Gastrocnemius medialis (tissue), 4 donors: ENCODE measurements at places on chromosomes 1 and 21.

DNA sequence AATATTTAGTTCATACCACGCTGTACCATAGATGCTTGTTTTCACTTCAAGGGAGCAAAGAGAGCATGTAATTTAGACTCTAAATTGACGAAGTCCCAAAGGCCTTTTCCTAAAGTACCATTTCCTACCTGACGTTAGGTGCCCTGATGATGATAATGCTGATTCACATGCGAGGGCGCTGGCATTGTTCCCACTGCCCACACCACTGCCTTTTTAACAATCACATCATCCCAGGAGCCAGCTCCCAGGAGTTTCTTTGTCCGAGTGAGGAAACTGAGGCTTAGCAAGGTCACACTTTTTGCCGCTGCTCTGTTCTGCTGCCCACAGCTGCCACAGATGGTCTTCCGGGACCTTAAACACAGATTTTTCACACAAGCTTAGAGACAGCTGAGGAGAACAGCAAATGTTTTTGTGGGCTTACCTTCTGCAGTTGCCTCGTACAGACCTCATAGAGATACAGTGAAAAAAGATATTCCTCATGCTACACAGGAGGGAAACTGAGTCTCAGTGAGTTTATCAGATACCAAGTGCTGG is 69.4 kb downstream of the EVA1C start:
- H3K36me3 ChIP-seq, result peaks cover 4% of the 10 kb centered on the region
- DNase-seq, result no peak
- no peak overlapping the region for H3K4me3 ChIP-seq
- no peak overlapping the region for H3K27ac ChIP-seq
- H3K27me3 ChIP-seq, result no peaks in the 10 kb centered on the region
- no peaks in the 10 kb centered on the region for H3K4me1 ChIP-seq

GRCh38 chr1:44031252-44032169 is at the start of gene SLC6A9:
TSS of gene SLC6A9 (minus strand) at chr1:44031462. CDS start at chr1:44024277, 7,185 bp downstream.
- no peaks in the 10 kb centered on the region for H3K36me3 ChIP-seq
- H3K27ac ChIP-seq, result peak within 1 kb of the TSS; percentile 88
- H3K4me1 ChIP-seq, result peaks cover 36% of the 10 kb centered on the region
- H3K27me3 ChIP-seq, result no peaks in the 10 kb centered on the region

GRCh38 chr1:201369209-201369608 is 8.3 kb downstream of the TNNT2 start:
- H3K27ac ChIP-seq, result no peak overlapping the region
- no peaks in the 10 kb centered on the region for H3K27me3 ChIP-seq
- no peak for DNase-seq
- H3K36me3 ChIP-seq, result no peaks in the 10 kb centered on the region
- H3K4me1 ChIP-seq, result no peaks in the 10 kb centered on the region
- H3K4me3 ChIP-seq, result no peak overlapping the region

GRCh38 chr1:163267962-163268361 is 53.8 kb upstream of the NUF2 start:
- no peaks in the 10 kb centered on the region for H3K27me3 ChIP-seq
- no peaks in the 10 kb centered on the region for H3K4me1 ChIP-seq
- H3K27ac ChIP-seq, result no peak overlapping the region

GRCh38 chr1:116345843-116346242 is 27.2 kb upstream of the ATP1A1 start:
- H3K4me3 ChIP-seq, result no peak overlapping the region
- no peaks in the 10 kb centered on the region for H3K27me3 ChIP-seq
- no peaks in the 10 kb centered on the region for H3K36me3 ChIP-seq
- no peak overlapping the region for H3K27ac ChIP-seq
- H3K4me1 ChIP-seq, result peaks cover 18% of the 10 kb centered on the region
- DNase-seq, result no peak

DNA sequence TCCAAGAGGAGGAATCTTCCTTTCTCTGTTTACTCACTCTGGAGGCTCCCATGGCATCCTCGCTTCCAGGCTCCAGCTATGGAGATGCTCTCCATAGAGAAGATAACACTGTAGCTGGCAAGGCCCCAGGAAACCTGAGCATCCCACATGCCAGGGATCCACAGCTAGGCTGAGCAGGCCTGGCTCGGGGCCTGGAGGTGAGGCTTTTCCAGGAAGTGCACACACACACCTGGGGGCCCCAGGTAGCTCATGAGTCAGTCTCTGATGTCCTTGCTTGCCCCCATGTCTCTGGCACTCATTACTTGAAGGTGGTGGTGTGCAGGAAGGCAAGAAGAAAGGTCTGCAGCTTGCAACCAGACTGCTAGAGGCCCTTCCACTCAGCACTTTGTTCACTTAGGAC is 5.5 kb upstream of the LCE5A start:
- no peak overlapping the region for H3K4me3 ChIP-seq
- no peak for DNase-seq
- no peaks in the 10 kb centered on the region for H3K27me3 ChIP-seq
- H3K4me1 ChIP-seq, result no peaks in the 10 kb centered on the region
